ENCODE measurements at places on chromosomes 7 and 10.

GRCh38 chr7:23696916-23697441, 13.0 kb upstream of the STK31 start:
- no peak for DNase-seq

DNA sequence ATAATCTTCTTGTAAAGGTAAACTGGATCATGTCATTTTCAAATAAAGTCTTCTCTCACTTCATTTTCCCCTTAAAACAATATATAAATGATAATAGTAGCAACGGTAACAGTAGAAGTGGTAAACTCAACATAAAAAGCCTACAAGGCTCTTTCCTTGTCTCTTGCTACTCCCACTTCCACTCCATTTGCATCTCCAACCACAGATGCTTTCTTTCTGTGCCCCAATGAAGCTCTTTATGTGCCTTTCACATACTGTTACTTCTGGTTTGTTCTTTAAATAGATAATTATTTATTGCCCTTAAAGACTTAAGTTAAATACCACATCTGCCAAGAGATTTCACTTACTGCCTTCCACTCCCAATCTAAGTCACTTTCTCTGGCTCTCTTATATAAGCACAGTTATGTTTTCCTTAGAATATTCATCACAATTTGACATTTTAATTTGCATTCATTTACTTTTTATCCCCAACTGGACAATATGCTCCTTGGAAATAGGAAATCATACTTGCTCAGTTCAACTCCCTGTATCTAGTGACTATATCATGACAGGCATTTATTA, 149.9 kb downstream of the CRPPA start:
- DNase-seq = no peak

GRCh38 chr10:81007872-81008271, 470.2 kb downstream of the SH2D4B start:
- DNase-seq = no peak

DNA sequence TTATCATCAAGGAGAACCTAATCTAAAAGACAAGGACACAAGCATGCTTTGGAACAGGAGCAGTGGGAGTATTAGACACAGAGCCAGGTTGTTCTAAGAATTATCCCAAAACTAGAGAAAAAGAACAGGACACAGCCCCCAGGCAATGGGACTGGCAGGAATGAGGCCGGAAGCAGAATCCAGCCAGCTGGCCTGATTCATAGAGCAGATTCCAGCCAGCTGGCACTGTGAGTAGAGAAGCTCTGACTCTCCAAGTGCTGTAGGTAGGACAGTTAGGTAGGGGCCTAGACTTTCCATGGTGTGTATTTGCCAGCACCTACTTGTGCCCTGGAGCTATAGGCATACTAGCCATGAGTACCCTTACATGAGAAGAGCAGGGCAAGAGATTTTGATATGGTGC, 13.3 kb upstream of the RAB18 start:
- no peak for DNase-seq

DNA sequence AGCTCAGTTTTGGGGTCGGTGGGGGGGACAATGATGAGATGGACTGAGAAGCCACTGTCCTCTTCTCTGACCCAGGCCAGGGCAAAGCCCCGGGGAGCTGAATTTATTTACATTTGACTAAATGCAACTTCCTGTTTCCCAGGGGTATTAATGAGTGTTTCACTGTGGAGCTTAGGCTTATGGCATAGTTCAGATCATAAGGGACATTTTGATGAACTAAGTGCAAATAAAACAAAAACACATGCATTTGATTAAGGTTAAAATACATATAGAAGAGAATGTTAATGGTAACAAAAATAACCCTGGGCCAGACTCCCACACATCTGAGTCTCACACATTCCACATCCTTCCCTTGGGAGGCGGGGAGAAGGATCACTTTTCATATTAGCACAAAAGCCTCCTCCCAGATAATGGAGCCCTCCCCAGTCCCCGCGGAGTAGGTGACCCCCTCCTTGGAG, 320.6 kb downstream of the FRMD4A start:
- DNase-seq = no peak

DNA sequence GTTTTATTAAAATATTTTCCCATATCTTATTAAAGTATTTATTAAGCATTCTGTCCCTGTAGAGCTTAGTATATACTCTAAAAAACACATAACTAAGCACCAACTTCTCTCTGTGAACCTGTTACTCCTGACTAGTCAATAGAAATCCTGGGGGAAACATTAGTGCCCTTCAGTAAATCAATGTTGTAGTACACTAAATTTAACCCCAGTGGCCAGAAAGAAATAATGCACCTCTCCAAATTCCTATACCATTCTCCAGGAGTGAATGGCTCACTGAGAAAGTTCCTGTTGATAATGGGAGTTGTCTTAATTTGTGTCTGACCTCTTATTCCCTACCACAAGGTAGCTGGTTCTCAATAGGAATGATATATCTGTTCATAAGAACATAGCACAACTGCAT, 188.2 kb downstream of the SEMA3D start:
- DNase-seq = no peak

DNA sequence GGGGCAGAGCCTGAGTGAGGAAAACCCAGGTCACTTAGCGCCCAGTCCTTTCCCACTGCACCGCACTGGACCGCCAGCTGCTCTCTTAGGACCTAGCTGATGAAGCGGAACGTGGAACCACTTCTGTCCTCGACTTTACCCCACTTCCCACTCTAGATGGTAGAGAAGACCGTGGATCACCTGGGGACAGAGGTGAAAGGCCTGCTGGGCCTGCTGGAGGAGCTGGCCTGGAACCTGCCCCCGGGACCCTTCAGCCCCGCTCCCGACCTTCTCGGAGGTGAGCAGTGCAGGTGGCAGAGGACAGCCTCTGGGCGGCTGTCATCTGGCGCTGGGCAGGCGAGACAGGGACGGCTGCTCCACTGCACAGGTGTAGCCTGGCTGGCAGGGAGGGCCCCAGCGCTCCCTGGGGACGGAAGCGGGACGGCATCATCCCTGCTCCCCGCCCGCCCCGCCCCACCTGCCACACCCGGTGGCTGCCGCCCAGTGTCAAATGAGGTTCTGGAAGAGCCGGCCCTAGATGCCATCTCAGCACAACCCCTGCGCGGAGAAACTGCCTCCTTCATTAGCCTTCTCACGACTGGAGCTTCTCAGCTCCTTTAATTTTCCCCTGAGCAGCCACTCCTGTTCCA, 11.7 kb downstream of the PLAC9 start:
- no peak for DNase-seq

DNA sequence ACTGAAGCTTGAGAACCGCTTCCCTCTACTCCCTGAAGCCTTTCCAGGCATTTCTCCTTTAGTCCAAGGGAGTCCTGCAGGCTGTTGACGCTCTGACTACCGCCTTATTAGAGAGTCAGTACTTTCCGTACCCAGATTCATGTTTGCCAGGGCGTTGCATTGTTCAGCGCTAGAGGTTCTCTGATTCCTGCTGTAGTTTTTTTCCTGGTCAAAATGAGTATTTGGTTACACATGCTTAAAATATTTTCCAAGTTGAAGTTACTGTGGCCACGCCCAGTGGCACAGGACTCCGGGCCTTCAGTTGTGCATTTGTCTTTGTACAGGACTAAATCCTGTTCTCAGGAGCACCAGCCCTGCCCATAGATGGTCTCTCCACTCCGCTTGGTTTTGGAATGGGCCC, 7.9 kb downstream of the MTURN start:
- DNase-seq = no peak

GRCh38 chr10:110023785-110024465, 16.1 kb downstream of the ADD3 start:
- no peak for DNase-seq

DNA sequence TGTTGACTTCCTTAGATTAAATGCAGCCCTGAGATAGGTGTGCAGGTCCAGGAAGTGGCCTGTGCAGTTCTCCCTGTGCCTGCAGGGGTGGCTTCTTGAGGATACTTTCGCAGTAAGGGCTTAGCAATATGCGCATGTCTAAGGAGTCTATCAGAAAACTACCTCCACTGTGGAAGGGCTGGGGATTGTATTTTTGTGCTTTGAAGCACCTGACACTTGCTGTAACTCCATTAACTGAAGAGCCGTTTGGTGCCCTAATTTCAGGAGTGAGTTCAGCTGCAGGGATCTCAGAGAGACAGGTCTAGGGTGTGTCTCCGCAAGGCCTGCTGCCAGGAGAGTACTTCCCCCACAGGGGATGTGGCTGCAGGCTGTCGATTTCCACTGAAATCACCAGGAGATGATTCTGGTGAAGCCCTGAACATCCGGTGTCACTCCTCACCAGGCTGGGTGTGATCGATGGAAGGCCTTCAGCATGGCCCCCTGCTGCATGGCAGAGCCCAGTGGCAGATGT, 35.5 kb downstream of the IKZF1 start:
- DNase-seq = no peak

- no peak for DNase-seq
Measured at GRCh38 chr7:152683297-152683696, 7.4 kb upstream of the XRCC2 start.

GRCh38 chr7:81040496-81040895, 121.6 kb upstream of the SEMA3C start:
- no peak for DNase-seq

GRCh38 chr7:137919987-137920386, 73.2 kb upstream of the DGKI start:
- DNase-seq = no peak

DNA sequence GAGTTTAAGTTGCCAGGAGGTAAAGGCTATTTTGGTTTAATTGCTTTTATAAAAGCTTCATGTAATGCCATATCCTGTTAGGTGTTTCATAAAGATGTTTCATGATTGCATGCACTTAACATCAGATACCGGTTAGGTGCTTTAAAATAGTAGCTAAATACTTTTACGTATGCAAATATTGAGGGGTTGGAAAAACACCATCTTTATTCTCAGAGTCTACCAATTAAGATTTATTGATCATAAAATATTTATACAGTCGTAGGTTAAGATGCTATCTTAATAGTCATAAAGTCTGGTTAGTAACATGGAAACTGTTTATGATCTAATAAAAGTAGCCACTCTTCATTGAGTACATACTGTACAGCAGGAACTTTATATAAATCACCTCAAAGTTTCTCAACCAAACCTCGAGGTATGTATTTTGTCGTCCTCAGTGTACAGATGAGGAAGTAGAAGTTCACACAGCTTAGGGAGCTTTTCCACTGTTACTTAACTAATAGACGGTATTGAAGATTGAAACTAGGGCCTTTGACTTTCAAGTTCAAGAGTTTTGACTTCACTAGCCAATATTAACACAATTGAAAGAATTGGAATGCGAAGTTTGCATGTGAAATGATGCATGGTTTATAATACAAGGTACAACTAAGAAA, 897.1 kb downstream of the GATA3 start:
- no peak for DNase-seq

- no peak for DNase-seq
Measured at GRCh38 chr10:63385254-63385653, 80.5 kb downstream of the JMJD1C start.

GRCh38 chr7:108486291-108486966, 30.2 kb upstream of the NRCAM start:
- no peak for DNase-seq
